ENCODE measurements at places on chromosomes 16 and 17.

- no peak for DNase-seq
Measured at GRCh38 chr16:31130336-31130891, 5.1 kb downstream of the PRSS8 start.

DNA sequence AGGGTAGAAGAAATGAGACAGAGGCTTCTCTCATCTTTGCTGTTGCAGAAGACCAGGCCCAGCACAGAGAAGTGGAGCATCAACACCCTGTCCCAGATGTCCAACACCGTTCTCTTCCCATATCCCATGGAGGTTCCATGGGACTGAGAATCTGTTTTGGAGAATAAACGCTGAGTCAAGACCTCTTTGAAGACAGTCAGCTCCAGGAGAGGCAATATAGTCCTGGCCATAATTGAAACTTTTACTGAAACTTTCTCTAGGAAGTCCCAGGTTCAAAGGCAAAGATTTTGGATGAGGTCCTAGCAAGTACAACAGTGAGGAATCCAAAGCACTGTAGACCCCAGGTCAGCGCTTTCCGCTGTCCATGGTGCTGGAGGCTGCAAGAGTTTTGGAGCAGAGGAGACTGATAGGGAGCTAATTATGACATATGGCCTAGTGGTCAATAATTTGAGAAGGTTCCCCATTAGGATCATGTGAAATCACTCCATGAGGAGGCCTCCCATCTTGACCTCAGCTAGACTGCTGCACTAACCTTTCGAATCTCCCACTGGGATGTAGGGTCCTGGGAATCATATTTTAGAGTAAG, 36.0 kb downstream of the OSBPL7 start:
- DNase-seq = no peak

DNA sequence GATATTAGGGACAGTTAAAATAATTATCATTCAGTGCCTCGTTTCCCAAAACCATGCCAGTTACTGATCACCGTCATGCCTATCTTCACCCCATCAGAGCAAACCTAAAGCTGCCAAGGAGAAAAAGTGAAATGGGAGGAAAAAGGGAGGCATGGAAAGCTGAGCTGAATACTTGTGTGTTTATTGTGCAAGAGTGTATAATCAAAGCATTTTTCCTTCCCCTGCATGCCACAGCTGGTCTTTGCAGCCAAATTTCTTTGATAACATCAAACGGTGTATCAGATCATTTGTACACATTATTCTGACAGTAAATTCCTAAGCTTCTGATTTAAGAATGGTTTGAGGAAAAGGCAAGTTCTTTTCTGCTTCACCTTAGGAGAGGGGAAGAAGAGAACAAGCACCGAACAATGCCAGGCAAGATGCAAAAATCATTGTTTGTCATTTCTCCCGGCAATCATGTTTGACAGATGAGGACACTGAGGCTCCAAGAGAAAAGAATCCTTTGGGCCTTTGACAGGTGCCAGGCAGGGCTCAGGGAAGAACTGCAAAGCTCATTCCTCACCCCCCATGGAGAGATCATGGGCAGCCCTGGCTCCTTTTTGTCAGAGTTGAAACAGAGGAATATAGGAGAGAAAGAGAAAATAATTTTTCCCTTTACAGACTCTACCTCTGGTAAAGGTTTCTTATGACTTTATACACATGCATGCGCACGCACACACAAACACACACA, 51.4 kb upstream of the ARHGAP44 start:
- DNase-seq = no peak

DNA sequence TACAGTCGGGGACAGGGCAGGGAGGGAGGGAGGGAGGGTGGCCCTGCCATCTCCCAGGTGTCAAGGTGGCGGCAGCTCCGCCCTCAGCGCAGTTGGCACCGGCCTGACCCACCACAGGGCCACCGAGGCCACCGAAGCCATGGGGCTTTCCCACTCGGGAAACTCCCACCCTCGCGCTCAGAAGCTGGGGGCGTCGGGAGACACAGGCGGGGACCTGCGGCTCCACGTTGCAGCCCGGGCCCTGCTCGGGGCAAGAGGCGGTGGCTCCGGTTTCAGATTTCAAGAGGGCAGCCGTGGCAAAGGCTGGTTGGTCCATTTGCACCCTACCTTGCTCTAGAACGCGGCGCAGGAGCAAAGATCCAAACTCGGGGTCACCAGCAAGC, 544 bp downstream of the CYB561 start:
- DNase-seq = no peak

- no peak for DNase-seq
Measured at GRCh38 chr16:29999605-30000004, 3.6 kb downstream of the INO80E start.

GRCh38 chr16:81403601-81404391, 40.8 kb upstream of the CMIP start:
- peak; percentile 87 for DNase-seq

GRCh38 chr16:2501946-2502895, 11.5 kb upstream of the ATP6V0C start:
- DNase-seq = no peak

DNA sequence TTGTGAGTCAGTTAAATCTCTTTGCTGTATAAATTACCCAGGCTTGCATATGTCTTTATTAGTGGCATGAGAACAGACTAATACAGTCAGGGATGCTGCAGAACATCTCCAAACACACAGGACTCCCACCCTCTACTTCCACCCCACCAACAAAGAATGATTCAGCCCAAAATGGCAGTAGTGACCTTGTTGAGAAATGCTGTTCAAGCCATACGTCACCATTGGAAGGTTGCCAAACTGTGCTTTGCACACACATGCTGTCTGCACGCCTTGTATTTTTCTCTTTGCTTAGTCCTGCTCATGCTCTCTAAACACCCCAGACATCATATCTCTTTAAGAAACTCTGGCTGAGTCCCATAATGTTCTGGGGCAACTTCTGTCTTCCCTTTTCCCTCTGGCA, 589.6 kb downstream of the WWOX start:
- DNase-seq = no peak

DNA sequence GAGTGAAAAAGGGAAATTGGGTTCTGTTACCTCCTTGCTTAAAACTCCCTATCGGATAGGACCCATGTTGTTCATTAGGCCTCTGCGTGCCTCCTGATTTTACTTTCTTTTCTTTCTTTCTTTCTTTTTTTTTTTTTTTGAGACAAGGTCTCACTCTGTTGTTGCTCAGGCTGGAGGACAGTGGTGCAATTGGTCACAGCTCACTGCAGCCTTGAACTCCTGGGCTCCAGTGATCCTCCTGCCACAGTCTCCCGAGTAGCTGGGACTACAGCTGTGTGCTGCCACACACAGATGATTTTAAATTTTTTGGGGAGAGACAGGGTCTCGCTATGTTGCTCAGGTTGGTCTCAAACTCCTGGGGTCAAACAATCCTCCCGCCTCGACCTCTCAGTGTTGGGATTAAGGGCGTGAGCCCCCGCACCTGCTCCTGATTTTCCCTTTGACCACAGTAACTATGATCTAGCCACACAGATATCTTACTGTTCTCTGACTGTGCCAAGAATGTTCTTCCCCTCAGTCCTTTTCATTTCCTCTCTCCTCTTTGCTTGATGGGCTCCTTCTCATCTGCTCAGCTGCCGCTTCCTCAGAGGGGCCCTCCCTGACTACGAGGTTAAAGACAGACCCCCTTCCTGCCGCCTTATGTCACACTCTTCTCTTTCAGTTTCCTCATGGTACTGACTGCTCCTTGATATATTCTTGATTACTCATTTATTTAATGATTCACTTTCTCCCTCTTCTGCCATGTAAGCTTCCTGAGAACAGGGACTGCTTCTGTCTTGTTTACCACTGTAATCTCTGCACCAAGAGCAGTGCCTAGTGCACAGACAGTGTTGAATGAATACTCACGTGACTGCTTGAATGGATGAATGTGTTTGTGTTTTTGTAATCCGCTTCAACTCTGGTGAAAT, 44.3 kb downstream of the LCMT1 start:
- no peak for DNase-seq

- no peak for DNase-seq
Measured at GRCh38 chr17:2694381-2695242, 17.0 kb downstream of the CLUH start.

- no peak for DNase-seq
Measured at GRCh38 chr17:30570191-30570590, 93.0 kb downstream of the GOSR1 start.

DNA sequence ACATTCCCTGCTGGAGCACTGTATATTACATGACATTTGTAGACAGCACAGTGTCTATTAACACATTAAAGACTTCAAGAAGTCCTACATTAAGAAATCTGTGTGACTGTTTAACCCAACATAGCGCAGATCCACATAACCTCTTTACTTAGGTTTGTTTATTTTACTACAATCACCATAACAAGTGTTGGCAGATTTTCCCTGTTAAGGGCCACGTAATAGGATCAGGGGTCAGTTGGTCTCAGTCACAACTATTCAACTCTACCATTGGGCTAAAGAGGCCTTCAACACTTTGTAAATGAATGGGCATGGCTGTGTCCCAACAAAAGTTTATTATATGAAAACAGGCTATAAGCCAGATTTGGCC, 51.3 kb upstream of the ADORA2B start:
- no peak for DNase-seq

- DNase-seq = peak; percentile 81
Measured at GRCh38 chr17:41835800-41836549, at the start of gene NT5C3B. NT5C3B (minus strand) TSS chr17:41836232; CDS start chr17:41836193, 39 bp downstream.

DNA sequence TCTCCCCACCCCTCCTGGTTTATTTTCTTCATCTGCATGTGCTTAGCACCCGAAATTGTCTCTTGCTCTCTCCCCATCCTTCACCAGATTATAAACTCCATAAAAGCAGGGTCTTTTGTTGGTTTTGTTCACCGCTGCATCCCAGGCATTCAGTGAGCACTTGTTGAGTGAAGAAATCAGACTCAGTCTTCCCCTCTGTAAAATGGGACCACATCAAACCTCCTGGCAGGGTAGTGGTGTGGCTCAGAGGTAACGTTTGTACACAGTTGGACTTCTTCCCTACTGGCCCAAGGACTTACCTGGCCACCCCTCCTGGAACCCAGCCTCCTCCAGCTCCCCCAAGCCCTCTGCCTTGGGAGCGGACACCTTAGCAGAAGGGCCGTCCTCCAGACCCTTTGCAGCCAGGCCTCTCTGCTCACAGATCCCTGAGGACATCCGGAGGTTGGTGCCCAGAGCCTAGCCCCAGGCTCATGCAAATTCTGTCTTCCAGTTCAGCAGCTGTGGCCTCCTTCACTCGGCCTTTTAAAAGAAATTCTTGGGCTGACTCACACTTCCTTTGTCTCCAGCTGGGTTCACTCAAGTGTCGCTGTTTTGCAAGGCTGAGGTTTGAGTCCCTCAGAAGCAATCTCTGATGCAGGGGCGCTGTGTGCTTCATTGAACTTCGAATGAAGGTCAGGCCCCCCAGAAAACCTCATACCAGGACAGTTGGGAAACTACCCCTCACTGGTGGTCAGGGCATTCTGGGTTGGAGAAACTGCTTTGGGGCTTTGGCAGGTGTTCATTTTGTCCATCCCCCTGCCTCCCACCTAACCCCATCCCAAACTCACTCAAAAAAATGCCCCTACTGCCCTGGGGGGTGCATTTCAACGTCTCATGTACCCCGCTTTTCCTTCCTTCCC, 16.8 kb upstream of the RMI2 start:
- DNase-seq = no peak

- DNase-seq = peak; percentile 64
Measured at GRCh38 chr17:48016112-48016511, 21.5 kb downstream of the COPZ2 start.

DNA sequence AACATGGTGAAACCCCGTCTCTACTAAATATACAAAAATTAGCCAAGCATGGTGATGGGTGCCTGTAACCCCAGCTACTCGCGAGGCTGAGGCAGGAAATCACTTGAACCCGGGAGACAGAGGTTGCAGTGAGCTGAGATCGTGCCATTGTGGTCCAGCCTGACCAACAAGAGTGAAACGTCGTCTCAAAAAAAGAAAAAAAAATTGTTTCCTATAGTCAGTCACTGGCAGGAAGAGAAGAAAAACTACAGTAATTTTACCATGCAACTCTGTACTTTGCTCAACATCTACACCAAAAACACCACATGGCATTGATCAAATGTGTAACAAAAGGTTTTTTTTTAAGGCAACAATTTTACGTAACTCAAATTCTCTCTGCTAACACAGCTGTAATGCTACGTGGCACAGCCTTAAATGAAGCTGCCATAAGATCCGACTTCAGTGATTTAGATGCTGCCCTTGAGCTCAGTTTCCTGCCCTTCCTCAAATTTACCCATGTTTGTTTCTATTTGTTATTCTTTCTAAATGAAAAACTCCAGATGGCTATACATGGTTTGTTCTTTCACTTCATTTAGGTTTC, 40.2 kb downstream of the CNOT1 start:
- DNase-seq = no peak

DNA sequence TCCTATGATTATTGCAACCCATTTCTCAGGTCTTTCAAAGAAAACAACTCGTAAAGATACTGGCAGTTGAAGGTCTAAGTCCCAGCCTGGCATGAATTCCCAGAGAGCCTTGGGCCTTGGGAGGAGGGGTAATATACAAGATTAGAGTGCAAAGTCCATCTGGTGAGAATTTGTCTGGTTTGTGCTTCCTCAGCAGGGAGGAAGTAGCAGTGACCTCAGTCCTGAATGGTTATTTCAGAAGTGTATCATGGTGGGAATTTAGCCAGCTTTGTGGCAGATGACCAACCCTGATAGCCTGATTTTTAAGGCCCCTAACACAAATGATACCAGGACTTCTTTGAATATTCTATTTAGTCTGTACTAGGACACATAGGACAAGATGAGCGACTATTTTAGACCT, 151.2 kb upstream of the TBX2 start:
- DNase-seq = no peak

GRCh38 chr16:57258910-57259475, 13.9 kb downstream of the ARL2BP start:
- DNase-seq = no peak

- DNase-seq = no peak
Measured at GRCh38 chr16:82470620-82471152, 156.1 kb upstream of the CDH13 start.

DNA sequence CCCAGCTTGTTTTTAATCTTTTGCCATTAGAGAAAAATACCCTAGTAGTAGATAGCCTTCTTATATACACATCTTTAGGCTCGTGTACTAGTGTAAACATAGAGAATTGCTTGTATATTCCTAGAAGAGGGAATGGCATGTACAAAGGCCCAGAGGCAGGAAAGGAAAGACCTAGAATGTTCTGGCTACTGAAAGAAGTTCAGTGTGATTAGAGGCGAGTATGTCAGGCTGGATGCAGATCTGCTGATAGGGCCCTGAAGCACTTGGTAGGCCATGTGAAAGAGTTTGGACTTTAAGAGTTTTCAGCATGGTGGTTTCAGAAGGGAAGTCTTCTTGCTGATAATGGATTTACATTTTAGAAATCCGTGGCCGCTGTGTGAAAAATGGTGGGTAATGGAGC, 17.4 kb downstream of the CTCF start:
- no peak for DNase-seq

DNA sequence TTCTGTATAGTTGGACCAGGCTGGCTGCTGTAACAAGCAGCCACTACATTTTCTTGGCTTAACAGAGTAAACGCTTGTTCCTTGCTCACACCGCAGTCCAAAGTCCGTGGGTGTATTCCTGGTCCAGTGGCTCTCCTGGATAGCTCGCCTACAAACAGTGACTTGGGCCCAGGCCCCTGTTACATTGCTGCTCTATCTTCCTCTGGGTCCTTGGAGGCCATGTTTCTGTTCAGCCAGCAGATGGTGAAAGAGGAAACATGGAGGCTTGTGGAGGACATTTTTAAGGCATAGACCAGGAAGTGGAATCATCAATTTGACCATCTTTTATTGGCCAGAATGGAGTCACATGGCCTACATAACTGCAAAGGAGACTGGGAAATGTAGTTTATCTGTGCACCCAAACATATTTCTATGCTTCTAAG, 55.1 kb downstream of the ATP2C2 start:
- DNase-seq = no peak

GRCh38 chr17:11705111-11705510, 106.8 kb downstream of the DNAH9 start:
- no peak for DNase-seq

GRCh38 chr16:86510465-86511261, at the start of gene FOXF1:
FOXF1 (plus strand) TSS chr16:86510527; CDS start chr16:86510570, 43 bp downstream.
- DNase-seq = no peak

All from BE2C (cell line).